ENCODE measurements at places on chromosomes 11 and 22. TPM values are rescaled to one million over a fixed set of nuclear protein-coding genes. Genes with fewer than 3 reads are reported as not detected.

- no peak for DNase-seq
These were observed 22.5 kb downstream of the TP53I11 start for GRCh38 chr11:44928144-44928543.

The MAJIN gene
- not detected for total RNA-seq

The C22orf31 gene
- total RNA-seq = not detected

DNA sequence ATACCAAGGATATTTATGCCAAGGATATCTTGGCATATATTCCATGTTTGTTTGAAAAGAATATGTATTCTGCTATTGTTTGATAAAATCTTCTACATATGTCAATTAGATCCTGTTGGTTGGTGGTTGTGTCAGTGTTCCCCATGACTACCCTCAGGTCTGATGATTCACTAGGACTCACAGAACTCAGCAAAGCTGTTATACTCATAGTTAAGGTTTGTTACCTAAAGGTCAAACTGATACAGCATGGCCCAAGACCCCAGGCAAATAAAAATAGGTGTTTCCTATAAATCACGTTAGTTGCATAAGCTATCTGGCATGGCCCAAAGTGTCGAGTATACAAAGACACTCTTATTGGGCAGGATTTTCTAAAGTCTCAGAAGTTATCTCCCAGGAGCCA, 30.2 kb upstream of the B3GNT6 start:
- DNase-seq = no peak

The ENTHD1 gene
- not detected for total RNA-seq
